ENCODE measurements at places on chromosomes 12 and 14. TPM values are rescaled to one million over a fixed set of nuclear protein-coding genes. Genes with fewer than 3 reads are reported as not detected.

The CABP1 gene
- 10.7 TPM for total RNA-seq

The PRR4 gene
- total RNA-seq: 2.7 TPM

DNA sequence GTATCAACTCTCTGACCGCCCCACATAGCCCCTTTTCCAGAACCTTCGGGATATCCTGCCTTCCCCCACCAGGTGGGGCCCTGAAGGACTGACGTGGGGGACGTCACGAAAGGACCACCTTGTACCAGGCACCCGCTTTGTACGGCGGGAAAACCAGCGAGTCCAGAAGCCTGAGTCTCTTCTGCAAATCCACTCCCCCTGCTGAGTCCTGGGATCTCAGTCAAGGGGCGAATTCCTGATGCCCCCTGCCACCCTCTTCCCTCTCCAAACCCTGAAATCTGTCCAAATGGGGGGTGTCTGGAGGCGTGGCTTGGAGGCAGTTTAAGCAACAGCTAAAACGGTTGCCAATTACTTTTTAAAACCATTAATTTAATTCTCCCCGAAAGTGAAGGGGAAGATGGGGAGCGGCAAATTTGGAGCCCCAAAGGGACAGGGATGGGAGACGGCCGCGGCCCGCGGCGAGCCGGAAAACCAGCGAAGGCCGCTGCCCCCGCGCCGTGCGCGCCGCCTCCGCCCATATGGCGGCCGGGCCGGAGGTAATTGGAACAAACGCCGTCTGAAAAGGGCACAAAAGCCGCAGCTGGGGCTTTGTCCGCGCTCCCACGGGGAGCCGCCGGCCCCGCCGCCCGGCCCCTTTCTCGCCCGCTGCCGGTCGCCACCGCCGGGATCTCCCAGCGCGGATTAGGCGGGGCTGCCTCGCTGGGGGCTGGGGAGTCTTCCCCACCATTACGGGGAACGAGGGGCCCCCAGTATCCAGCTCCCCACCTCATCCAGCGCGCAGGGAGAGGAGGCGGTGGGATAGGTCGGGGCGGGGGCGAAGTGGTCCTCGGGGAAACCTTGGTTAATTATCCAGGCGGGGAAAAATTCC lies 6.6 kb downstream of the LHX5 start:
- DNase-seq: no peak

DNA sequence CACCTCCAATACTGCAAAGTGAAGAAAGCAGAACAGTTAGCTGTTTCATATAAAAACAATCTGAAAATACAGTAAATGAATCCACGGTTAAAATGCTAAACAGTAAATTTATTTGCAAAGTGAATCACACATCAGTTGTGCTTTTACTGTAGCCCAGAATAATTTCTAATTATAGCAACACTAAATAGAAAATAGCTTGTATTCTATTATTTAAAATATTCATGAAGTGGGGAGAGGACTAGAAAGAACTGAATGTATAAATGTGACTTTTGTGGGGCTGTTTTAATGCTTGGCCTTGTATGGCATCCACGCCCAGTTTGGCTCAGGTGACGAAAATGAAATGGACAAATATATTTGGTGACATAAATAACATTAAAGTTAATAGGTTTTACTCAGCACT lies 148.2 kb downstream of the ATP23 start:
- DNase-seq: no peak

Data from WTC11 (cell line).